ENCODE measurements at places on chromosomes 16 and 17.

DNA sequence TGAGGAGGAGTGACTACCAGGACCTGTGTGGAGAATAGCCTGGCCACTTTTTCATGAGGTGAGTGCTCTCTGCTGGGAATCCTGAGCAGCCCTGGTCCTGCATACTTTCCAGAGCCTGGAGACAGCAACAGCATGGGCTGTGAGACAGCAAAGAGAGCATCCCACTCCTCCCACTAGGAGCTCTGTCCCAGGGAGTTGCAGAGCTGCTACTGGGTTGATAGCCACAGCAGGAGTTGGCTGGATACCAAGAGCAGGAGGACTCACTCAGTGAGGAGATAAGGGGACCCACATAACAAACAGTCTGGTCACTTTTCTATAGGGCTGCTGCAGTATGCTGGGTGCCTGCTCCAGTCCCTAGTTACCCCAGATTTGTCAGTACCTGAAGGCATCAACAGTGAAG, 439.3 kb upstream of the CDH8 start:
- DNase-seq = no peak

DNA sequence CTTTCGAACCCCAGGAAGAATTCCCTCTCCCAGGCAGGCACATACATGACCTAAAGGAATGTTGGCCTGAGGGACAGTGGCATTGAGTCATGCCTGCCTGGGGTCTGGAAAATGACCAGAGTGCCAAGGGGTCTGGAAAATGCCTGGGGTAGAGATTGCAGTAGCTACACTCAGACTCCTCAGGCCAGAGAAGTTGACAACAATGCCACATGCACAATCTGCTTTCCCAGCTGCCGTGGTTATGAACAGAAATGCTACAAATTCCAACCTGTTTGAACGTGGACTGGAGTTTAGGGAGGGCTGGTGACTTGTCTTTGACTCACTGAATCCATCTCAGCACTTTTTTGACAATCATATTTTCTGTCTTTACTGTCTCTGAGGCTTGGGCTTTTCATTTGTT, 250.0 kb downstream of the ABCC12 start:
- DNase-seq = peak; percentile 94

GRCh38 chr17:18191967-18192366, 8.3 kb downstream of the ALKBH5 start:
- no peak for DNase-seq

DNA sequence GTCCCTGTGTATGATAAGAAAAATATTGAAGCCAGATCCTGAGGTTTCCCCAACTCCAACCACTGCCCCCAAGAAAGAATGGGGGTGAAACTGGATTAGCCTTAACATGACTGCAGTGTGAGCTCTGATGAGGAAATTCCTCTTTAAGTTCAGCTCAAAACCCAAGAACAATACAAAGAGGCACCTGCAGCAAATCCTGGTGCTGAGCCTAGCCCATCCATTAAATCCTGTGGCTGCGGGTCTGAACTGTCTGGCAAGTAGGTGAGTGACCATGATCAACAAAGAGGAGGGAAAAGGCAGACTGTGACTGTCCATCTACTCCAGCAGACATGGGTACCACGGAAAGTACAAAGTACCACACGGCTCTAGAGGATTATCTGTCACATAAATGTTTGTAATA, 64.2 kb downstream of the CREBBP start:
- DNase-seq = no peak

GRCh38 chr17:4087911-4088693, 54.7 kb downstream of the ZZEF1 start:
- DNase-seq = peak; percentile 25

- DNase-seq = peak; percentile 60
Observed at GRCh38 chr17:11935734-11936406, 61.4 kb downstream of the ZNF18 start.

GRCh38 chr17:73042809-73043685, 49.4 kb downstream of the SLC39A11 start:
- no peak for DNase-seq

DNA sequence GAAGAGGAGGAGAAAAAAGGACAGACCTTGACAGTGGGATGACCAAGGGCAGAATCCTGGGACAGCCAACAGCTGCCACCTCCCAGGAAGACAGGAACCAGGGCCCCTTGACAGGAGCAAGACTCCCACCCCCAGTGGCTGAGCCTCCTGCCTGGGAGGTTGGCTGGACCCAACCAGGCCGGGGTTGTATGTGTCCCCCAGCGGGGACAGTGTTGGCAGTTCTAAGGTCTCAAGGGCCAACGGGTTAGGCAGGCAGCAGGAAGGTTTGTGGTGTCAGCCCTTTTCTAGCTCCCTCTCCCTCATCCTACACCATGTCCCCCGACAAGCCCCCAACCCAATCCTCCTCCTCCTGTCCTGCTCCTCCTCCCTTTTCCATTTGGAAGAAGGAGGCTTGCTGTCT, 126.2 kb downstream of the MRM1 start:
- DNase-seq = no peak

- no peak for DNase-seq
Observed at GRCh38 chr17:83068641-83069570, 10.5 kb upstream of the METRNL start.

GRCh38 chr16:72903176-72903575, 144.8 kb downstream of the ZFHX3 start:
- DNase-seq = no peak

DNA sequence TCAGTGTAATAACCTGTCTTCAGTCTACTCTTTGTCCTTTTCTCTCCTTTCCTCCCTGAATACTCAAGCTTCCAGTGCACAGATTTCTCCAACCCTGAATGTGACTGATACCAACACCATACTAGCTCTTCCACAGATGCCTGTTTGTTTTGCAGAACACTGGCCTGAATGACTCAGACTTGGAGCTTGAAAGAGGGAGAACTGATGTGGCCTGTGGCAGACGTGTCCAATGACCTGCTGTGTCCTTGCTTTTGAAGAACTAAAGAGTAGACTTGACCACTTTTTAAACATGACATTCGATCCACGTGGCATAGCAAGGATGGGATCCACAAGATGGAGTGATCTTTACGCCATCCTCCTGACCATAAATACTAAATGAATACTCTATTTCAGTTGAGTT, 361.0 kb downstream of the WWOX start:
- DNase-seq = peak; percentile 27

- no peak for DNase-seq
Observed at GRCh38 chr16:29790949-29791844, 646 bp downstream of the KIF22 start.

GRCh38 chr17:9249245-9249953, 228.1 kb downstream of the NTN1 start:
- DNase-seq = no peak

GRCh38 chr16:23515881-23516280, 5.6 kb upstream of the GGA2 start:
- DNase-seq = no peak

DNA sequence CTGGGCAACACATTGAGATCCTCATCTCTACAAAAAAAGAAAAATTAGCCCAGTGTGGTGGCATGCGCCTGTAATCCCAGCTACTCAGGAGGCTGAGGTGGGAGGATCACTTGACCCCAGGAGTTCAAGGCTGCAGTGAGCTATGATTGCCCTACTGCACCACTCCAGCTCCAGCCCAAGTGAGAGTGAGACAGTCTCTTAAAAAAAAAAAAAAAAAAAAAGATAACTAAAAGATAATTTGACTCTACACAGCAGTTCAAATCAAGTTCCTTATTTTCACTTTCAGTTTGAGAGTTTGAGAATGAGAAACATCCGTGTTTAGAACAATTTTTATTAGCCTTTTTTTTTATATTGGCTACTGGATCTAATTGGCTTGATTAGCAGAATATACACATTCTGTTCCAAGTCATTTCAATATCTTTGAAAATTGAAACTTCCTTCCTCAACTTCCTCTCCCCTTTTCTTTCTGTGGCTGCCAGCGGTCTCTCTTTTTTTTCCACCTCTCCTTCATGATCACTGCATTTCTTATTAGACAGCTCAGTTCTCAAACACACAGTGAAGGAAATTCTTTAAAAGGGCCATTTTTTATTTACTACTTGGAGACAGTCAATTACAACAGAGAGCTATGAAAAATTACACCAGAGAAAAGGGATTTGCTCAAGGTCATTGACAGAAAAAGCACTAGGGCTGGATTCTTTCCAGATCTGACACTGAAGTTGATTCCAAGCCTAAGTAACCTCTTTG, 4.5 kb upstream of the ACSF2 start:
- DNase-seq = no peak

GRCh38 chr16:361872-362701, 8.3 kb downstream of the MRPL28 start:
- peak; percentile 61 for DNase-seq

- DNase-seq = peak; percentile 43
Observed at GRCh38 chr17:17191346-17191792, 14.8 kb downstream of the PLD6 start.

- DNase-seq = peak; percentile 63
Observed at GRCh38 chr17:7716901-7717755, at the start of gene DNAH2. TSS of gene DNAH2 (plus strand) at chr17:7717744. CDS start at chr17:7719735, 1,991 bp downstream.

- peak; percentile 82 for DNase-seq
Observed at GRCh38 chr17:1764284-1764683, 2.4 kb downstream of the SERPINF1 start.

GRCh38 chr16:75337430-75337829, 86.0 kb upstream of the BCAR1 start:
- no peak for DNase-seq

DNA sequence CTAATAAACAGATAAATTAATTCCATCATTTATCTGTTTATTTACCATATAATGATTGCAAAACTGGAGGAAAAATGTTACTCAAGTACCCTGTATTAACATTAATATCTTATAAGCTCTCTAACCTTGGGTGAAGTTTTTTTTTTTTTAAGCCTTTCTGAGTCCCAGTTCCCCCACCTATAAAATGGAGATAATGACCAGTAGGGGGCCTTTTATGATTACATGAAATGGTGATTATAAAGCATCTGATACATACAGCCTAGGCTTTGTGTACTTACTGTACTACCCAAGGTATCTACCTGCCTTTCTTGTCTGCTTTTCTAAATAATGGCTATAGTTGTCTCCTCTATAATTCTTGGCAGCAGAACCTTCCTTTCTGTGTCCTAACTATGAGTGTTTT, 22.6 kb downstream of the LRRC36 start:
- DNase-seq = peak; percentile 58

DNA sequence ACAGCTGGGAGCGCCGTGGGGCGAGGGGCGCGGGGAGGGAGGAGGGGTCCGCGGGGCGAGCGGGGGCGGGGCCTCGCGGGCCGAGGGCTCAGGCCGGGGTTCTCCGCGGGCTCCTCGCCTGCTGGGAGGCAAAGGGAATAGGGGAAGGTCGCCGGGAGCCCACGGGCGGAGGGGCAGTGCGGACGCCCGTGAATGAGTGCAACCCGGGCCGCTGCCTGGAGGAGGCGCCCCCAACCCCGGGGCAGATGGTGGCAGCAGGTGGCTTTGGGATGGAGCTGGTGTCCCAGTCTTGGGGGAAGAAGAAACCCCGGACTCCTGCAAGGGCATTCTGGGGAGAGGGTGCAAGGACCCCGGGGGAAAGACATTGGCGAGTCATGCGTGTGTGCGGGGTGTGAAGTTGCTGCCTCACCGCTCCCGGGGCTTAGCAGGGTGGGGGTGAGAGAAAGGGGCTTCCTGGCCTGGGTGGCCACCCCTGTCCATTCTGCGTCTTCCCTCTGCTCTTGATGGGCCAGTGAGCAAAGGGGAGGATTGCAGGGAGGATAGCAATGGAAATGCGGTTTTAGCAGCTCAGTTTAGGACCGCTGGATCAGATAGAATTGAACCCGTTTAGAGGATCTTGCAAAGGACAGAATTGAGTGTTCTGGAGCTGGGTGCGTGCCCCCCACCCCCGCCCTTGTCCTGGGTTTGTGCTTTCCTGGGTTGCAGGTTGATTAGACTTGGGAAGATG, 526 bp downstream of the KIAA0513 start:
- no peak for DNase-seq

DNA sequence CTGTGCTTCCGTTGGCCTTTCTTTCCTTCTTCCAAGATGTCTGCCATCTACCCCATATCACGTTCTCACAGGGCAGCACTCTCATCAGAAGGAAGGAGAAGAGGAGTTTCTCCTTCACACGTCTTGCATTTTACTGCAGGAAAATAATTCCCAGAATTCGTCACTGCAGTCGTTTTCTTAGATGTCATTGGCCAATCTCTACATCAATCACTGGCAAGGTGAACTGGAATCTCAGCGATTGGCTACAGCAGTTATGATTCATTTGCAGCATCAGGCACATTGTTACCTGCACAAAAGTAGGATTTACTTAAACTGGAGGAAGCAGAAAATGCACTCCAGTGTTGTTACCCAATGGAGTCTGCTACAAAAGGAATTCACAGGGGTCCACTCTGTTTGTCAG, 277.2 kb upstream of the RBFOX1 start:
- no peak for DNase-seq

DNA sequence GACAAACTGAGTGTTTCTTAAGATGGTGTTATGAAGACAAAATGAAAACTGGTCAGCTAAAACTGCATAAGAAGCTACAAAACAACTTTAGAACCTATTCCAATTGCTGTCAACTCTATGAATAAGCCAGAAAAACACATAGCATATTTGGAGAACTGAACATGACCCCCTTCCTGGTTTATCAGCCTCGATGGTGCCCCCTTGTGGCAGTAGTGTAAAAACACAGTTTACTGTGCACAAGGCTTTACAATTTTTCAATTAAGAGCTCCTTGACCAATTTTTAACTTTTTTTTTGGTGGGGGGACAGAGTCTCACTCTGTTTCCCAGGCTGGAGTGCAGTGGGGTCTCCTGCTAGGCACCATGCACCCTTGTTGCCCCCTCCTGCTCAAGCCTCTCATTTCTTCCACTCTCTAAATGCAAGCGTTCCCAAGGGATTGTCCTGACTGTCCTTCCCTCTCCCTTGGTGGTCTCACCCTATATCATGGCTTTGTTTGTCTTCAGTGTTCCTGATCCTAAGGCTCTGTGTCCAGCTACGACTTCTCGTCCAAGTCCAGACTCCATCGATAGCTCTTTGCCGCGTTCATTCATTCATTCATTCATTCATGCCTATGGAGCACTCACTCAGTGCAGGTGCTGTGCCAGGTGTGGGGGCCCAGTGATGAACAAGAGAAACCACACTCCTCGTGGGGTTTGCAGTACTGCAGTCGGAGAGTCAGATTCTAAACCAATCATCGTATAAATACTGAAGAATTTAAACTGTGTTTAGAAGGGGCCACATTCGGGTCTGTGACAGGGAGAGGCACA, 7.5 kb downstream of the EIF1 start:
- DNase-seq = peak; percentile 67

GRCh38 chr17:1607971-1608320, 20.7 kb downstream of the SLC43A2 start:
- DNase-seq = no peak
